ENCODE measurements at places on chromosomes 11 and 22.

DNA sequence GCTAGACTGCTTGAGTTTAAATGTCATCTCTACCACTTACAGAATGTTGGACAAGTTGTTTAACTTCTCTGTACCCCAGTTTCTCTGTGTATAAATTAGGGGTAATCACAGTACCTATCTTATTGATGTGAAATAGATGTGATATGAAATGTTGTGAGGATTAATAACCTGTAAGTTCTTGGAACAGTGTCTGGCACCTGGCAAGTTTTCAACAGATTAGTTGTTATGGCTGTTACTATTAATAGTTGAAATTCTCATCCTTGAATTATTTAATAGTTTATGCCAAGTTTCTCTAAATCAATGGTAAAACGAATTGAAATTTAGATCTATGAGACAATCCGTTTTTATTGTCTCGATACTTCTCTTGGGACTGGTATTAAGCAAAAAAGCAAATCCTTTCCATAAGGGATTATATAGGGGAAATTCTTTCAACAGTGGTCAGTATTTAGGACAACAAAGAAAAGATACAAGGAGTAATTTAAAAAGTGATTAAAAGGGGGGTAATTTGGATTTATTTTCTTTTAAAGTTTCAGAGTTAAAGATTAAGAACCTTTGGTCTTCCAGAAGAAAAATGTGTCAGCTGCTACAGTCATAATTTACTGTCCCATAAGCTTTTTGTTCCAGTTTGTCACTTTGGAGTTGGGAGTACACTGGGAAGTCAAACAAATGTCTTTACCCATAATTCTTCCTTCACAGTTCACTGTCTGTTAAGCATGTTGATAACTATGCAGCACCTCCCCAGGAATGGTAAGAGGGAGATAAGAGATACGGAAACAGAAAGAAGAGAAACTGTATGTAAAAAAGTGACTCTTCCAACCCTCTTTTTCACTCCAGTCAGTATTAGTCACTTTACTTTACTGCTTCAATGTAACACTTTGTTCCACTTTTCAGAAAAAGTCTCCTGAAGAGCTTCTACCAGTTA, 13.2 kb downstream of the PDE3B start:
- no peak for DNase-seq

DNA sequence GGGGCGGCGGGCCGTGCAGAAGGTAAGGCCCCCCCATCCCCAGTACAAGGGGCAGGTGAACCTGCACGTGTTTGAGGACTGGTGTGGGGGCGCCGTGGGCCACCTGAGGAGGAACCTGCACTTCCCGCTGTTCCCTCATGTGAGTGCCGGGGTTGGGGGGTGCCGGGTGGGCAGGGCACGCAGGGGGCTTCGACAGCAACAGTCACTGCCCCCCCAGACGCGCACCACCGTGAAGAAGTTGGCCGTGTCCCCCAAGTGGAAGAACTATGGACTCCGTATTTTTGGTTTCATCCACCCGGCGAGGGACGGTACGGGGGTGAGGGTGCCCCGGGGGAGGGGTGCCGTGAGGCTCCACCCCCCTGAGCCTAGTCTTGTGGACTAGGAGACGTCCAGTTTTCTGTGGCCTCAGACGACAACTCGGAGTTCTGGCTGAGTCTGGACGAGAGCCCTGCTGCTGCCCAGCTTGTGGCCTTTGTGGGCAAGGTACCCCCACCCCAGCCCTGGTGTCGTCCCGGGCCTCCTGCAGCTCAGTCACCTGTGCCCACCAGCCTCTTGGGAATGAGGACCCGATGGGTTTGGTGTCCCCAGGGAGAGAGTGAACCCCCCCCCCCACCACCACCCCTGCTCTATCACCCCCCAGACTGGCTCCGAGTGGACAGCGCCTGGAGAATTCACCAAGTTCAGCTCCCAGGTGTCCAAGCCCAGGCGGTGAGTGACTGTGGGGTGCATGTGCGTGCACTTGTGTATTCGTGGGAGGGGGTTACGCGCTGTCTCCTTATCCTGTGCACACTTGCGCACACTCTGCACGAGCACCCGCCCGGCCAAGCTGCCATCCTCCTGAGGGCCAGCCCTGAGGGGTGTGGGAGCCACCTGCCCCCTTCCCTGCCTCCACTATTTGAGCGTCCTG, 3.8 kb downstream of the B4GALNT4 start:
- no peak for DNase-seq

- peak; percentile 75 for DNase-seq
Measured at GRCh38 chr11:46330563-46331281, 16.5 kb upstream of the DGKZ start.

GRCh38 chr22:49720279-49720959, 107.3 kb downstream of the BRD1 start:
- DNase-seq = no peak

DNA sequence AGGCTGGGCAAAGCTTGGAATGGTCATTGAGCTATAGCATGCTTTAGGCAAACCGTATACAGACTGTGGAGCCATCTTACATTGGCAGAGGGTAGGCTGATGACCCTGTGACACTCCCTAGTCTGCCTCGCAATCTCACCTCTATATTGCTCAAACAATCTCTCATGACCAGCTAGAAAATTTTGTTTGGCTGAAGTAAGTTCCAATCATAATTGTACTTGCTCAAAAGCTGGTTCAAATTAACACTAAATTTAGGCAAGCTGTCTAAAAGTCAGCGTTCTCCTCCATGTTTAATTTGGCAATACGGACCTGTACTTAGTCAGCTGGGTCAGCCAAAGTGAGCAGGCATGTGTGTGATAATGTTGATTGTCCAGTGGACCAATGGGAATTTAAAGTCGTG, 133.0 kb downstream of the SWAP70 start:
- DNase-seq = no peak

DNA sequence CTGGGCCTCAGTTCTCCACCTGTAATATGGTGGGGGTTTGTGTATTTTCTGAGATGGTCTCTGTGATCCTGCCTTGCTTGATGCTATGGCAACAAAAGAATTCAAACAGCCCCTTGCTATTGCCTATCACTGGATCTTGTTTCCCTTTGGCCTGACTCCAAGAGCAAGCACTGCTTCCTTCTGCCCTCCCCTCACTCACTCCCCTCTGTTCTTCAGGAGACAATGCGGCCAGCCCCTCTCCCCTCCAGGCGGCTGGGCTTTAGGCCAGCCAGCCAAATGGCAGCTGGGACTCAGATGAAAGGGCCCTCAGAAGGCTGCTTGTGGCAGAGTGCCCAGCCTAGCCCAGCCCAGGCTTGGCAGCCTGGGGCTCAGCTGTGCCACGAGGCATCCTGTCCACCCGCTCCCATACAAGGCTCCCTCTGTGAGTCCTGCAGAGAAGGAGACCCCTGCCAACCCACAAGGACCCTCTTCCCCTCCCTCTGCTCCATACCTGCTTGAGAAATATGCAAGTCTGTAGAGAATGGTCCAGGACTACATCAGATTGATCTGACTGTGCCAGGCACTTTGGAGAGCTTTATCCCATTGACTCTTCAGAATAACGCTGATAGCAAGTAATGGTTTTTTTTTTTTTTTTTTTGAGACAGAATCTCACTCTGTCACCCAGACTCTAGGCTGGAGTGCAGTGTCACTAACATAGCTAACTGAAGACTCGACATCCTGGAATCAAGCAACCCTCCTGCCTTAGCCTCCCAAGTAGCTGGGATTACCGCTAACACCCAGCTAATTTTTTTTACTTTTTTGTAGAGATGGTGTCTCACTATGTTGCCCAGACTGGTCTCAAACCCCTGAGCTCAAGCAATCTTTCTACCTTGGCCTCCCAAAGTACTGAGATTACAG, 7.6 kb upstream of the KCTD14 start:
- peak; percentile 92 for DNase-seq

DNA sequence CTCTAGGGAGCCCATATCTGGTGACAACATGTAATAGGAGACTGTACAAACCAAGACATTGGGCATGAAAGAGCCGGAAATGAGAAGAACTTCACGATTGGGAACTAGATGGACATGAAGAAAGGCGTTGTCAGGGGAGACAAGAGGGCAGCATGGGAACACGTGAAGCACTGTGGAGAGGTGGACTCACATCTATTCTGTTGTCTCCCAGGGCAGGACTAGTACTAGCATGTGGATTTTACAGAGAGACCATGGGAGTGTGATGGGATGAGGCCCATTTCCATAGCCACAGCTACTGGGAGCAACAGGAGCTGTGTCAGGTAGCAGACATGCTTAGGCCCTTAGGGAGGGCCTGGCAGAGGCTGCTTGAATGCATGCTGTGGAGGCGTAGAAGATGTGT, 333.9 kb downstream of the OPCML start:
- no peak for DNase-seq

DNA sequence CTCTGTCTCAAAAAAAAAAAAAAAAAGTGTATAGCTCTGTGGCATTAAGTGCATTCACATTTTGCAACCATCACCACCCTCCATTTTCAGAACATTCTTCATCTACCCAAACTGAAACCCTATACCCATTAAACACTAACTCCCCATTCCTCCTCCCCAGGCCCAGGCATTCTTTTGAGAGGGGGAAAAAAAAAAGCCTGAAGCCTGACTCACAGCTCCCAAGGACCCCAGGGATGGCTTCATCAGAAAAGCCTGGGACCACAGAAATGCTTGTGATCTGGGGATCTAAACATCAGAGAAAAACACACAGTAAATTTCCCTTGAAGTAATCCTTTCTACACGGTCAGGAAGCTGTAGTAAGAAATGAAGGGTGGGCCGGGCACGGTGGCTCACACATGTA, 10.7 kb upstream of the GTSE1 start:
- DNase-seq = no peak

DNA sequence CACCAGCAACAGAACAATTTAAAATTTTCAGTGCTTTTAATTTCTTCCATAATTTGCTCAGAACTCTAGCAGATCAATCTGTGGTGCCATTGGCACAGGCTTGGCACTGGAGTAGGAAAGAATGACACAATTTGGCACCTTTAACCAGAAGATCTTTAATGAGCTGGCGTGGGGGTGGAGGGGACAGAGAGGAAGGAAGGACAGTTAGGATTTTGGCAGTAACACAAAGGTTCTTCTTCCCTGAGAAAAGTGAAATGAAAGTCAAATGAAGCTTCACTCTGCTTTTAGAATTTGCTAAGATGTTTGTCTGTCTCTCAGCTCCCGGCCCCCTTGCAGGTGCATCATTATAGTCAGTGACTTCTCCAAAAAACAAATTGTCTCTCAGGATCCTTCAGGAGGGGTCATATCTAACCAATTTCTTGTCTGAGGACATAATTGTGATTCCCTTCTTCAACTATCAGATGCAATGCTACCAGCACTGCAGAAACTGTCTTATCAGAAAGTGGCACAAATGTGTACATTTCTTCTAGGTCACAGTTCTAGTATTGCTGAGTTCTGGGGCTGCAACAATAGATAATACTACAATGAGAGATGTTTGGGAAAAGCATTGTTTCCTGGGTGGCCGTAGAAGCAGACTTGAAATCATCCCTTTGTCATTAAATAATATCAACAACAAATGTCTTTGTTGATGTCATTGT, 66.8 kb downstream of the CSTPP1 start:
- DNase-seq = peak; percentile 40

DNA sequence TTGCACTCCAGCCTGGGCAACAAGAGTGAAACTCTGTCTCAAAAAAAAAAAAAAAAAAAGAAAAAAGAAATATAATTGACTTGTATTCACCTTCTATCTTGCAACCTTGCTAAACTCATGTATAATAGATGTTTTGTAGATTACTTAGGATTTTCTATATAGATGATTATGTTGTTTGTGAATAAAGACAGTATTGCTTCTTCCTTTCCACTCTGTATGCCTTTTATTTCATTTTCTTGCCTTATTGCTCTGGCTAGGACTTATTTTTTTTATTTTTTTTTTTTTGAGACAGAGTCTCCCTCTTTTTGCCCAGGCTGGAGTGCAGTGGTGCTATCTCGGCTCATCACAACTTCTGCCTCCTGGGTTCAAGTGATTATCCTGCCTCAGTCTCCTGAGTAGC, 29.7 kb upstream of the SOX10 start:
- DNase-seq = no peak

DNA sequence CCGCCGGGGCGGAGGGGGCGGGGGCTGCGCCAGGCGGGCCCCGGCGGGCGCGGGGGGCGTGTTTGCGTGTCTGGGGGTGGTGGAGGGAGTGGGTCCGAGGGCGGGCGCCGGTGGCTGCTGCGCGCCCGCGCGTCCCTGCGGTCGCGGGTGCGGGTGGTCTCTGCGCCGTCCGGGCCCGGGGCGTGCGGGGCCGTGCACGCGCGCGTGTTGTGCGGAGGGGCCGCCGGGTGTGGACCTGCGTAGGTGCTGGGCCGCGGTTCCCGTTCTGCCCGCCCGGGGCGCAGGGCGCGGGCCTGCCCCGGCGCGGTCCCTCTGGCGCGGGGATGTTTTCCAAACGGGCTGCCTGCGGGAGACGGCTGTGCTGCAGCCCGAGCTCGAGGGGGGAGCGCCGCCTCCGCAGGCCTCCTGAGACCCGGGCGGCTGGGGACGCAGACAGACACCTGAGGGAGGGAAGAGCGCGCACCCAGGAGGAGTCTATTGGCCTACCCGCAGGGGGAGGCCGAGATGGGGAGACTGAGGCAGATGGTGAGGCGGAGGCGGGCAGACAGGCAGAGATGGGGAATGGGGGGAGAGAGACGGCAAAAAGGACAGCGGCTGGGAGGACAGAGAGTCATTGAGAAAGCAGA, 442 bp downstream of the PELI3 start:
- DNase-seq = peak; percentile 53

DNA sequence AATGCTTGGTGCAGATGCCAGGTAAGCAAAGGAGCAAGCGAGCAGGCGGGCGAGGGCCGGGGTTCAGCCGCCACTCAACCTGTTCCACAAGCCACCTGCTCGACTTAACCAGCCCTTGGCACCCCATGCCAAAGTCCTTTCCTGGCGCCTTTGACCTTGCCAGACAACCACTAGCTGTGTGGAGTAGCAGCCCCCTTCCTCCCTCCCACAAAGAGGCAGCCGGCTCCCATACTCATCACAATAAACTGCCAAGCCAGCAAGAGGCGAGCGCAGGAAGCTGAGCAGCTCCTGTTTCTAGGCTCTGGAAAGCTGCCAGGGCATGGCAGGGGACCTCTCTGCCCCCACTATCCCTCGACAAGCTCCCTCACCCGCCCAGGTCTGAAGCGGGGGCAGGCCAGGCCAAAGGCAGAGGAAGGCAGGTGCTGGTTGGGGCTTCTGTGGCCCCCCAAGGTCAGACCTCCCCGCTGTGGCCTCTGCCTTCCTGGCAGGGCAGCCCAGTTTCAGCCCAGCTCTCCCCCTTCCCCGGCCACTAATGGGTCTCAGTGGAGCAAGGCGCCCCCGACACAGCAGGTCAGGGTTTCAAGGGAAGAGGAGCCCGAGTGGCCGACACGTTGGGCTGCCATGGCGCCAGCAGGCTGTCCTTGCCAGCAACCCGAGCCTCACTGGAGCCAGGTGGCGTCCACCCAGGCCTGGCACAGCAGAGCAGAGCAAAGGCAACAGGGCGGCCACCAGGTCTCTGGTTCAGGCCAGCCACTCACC, 15.3 kb downstream of the MACROD1 start:
- no peak for DNase-seq

DNA sequence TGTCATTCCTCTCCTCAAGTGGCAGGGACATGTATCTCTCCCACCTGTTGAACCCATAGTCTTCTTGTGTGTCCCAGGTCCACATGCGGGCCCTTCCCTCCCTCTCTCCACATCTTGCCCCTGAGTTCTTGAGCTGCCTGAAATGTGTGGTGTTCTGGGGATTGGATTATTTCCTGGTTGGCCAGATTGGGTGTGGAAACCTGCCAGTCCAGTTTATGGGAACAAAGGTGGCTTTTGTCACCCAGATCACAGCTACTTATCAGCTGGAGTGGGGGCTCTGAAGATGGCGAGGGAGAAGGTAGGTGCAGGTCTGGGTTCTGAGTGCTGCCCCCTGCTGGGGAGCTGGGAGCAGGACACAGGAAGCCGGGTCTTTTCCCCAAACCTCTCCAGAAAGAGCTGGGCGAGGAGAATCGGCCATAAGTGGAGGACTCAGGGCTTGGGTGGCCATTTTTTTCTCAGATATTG, 14.2 kb downstream of the DTX4 start:
- no peak for DNase-seq

GRCh38 chr11:111745719-111746504, 20.3 kb downstream of the PPP2R1B start:
- DNase-seq = no peak

Measured in right hindlimb (tissue), 1 donor.